ENCODE measurements at places on chromosomes 13 and 19. TPM values are rescaled to one million over a fixed set of nuclear protein-coding genes. Genes with fewer than 3 reads are reported as not detected.

Gene CAPN12
- total RNA-seq = 2.2 TPM

Gene KASH5
- total RNA-seq = not detected

Gene TMEM238
- total RNA-seq = 25.6 TPM

Gene CBLC
- total RNA-seq = 36.2 TPM

Gene GPC6
- 0.96 TPM for total RNA-seq

Measured in esophagus mucosa (tissue), 1 donor.